ENCODE measurements at places on chromosomes 2 and 18.

GRCh38 chr2:25330273-25330672 is 11.5 kb downstream of the DNMT3A start:
- no peak for DNase-seq

DNA sequence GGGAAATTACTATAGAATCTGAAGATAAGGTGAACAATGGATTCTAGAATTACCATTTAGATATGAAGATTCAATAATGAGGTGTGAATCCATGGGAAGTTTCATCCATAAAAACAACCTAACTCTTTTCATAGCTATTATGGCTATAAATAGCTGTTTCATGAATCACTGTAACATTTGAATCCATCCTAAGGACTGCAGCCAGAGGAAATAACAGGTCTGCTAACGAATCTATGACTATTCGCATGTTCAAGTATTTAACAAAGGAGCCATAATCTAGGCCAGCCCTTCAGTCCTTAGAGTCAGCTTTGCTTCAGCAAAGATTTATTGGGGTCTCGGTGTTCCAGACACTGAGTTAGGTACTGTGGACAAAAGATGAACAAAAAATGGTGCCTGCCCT is 87.1 kb downstream of the MYOM1 start:
- DNase-seq, result no peak

GRCh38 chr18:21342372-21342771 is 100.3 kb downstream of the GREB1L start:
- DNase-seq, result no peak

DNA sequence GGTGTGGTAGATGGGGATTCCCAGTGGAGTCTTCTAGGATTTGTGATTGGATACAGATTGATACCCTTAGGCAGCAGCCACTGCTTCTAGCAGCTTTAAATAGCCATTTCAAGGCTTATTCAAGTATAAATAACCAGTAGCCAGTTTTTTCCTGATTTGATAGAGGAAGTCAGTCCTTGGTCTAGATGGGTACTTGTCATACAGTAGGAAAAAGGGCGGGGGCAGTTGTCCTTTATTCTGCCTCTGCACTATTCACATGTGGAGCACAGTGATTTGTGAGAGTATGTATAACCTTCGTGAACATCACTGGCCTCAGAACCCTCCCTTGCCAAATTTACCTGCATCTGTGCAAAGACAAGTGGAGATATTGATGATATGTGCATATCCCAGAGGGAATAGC is 6.8 kb downstream of the PPP1CB start:
- DNase-seq, result no peak

DNA sequence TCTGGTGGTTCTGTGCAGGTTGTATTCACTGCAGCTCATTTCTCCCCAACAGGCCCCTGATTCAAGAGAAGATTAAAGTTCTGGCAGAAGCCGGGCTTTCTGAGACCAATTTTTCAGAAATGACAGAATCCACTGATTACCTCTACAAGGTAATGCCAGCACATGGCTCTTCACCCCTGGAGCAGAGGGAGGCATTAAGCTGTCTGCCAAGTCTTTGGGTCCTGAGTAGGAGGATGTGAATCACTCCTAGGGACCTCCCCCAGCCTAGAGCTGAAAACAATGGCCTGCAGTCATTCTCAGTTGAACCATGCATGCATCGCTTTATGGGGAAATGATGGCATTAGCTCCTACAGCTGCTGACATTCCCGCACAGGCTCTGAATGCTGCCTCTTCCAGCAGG is 20.5 kb upstream of the RPL37A start:
- no peak for DNase-seq

- DNase-seq, result no peak
These were observed 25.5 kb downstream of the LNPK start for GRCh38 chr2:175976391-175977157.

GRCh38 chr2:42268528-42269151 is 92.4 kb downstream of the COX7A2L start:
- DNase-seq, result no peak

- no peak for DNase-seq
These were observed 159.6 kb upstream of the RAB6C start for GRCh38 chr2:129819855-129820254.

GRCh38 chr2:227821043-227821942 is 7.7 kb downstream of the CCL20 start:
- no peak for DNase-seq

DNA sequence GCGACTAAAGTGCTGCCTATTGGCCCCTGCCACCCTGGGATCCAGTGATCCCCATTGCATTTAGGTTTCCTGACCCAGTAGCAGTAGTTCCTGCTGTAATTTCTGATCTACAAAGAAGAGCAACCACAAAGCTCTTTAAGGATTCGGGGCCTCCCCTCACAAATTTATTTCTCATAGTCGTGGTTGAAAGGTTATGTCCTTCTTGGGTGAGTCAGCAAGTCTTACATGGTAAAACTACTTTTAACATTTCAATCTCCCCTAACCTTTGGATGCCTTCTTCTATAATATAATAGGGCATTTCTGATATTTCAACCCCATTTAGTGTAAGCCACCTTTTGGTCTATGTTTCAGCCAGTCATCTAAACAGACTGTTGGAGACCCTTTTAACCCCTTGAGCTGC is 14.9 kb downstream of the PIKFYVE start:
- no peak for DNase-seq
